ENCODE measurements at places on chromosomes 4 and X. TPM values are rescaled to one million over a fixed set of nuclear protein-coding genes. Genes with fewer than 3 reads are reported as not detected.

The MGARP gene
- 1.7 TPM for total RNA-seq

The RTL3 gene
- total RNA-seq: not detected

The MAGEC1 gene
- total RNA-seq: not detected

- no peak for DNase-seq
Measured at GRCh38 chr4:140635606-140636005, 66.8 kb upstream of the UCP1 start.

GRCh38 chrX:46325312-46325877, 219.8 kb downstream of the ZNF674 start:
- no peak for DNase-seq

GRCh38 chr4:54902271-54902670, 223.1 kb downstream of the KDR start:
- DNase-seq: no peak

DNA sequence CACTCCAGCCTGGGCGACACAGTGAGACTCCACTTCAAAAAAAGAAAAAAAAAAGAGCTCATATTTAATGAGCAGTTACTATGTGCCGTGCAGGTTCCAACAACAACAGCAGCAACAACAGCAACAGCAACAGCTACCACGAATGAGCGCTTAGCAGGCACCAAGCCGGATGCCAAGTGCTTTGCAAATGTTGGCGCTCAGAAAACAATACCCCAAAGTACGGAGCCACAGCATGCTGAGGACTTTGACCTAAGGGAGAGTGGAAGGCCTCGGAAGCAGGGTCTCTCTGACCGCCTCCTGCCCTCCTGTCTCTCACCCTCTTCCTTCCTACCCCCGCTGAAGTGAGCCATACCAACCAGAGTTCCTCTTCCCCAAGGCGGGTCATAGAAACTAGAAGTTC, 102.2 kb upstream of the AFAP1 start:
- no peak for DNase-seq

DNA sequence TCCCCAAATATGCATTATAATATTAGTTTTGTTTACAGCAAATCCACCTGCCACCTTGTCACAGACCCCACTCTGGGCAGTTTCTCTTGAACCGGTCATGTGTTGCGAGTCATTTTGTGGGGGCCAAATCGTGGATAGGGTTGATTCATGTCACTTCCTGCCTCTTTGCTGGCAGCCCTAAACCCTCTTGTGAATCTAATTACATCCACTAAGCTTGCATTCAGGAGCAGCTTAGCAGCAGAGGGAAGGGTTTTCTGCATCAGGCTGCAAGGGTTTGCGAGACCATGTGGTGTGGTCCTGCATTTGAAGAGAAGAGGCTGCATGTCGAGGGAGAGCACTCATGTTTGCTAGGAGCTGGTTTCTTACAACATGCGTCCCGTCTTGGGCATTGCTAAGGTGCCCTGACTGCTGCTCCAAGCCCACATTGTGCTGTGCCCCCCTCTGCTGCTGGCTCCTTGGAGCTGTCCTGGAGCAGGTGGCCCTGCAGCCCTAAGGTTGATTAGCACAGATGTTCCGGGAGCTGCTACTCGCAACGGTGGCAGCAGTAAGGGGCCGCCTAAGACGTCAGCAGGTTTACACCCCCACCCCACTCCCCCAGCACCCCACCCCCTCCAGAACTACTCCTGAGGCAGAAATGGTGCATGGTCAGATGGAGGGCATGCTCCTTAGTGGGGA, 88.9 kb upstream of the CLDN34 start:
- DNase-seq: no peak

- no peak for DNase-seq
Measured at GRCh38 chr4:11614426-11614825, 185.7 kb upstream of the HS3ST1 start.

- DNase-seq: no peak
Measured at GRCh38 chr4:51885363-51885762, 42.4 kb downstream of the DCUN1D4 start.

Data from type B pancreatic cell (in vitro differentiated cells).